ENCODE measurements at places on chromosomes 1 and 21. TPM values are rescaled to one million over a fixed set of nuclear protein-coding genes. Genes with fewer than 3 reads are reported as not detected.

DNA sequence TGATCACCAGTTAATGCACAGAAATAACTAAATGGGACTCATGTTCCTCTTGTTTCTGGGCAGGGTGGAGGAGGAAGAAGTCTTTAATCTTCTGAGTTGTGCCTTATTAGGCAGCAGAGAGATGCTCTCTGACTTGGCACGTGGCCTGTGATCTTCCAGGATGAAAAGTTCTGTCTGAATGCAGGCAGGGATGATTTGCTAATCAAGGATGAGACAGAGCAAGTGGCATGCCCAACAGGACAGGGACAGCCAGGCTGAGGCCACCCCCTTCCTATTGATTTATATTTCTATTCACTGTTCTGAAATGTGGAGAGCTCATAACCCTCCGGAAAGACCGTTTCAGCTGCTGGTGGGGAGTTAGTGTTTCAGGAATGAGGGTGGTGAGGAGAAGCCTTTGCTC is 477.8 kb upstream of the CAMK1G start:
- no peak for DNase-seq

- DNase-seq, result peak; percentile 47
Observed at GRCh38 chr1:67440339-67440738, 10.1 kb upstream of the SERBP1 start.

DNA sequence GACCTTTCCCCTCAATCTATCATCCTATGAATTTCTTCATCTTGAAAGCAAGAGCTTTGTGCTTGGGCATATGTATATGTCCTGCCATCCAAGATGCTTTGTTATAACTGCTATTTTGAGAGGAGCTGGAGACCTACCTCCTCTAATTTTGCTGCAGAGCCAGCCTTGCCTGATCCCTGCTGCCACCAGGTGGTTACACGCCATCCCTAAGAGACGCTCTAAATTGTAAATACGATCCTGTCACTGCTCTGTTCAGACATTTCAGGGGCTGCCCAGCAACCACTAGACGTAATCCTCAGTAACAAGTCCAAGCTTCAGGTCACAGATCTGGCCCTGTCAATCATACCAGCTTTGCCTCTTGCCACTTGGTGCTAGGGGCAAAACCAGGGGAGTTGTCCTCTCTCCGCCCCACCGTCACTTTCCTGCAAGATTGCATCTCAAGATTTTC is 32.9 kb downstream of the GPA33 start:
- DNase-seq, result peak; percentile 34

GRCh38 chr1:179025975-179026812 is 500 bp downstream of the FAM20B start:
- peak; percentile 54 for DNase-seq

GRHL3 gene
- total RNA-seq, result not detected

SIM2 gene
- 0.05 TPM for total RNA-seq

GRCh38 chr21:21187579-21187978 is 189.4 kb downstream of the NCAM2 start:
- DNase-seq, result no peak

OR2T27 gene
- not detected for total RNA-seq

DNA sequence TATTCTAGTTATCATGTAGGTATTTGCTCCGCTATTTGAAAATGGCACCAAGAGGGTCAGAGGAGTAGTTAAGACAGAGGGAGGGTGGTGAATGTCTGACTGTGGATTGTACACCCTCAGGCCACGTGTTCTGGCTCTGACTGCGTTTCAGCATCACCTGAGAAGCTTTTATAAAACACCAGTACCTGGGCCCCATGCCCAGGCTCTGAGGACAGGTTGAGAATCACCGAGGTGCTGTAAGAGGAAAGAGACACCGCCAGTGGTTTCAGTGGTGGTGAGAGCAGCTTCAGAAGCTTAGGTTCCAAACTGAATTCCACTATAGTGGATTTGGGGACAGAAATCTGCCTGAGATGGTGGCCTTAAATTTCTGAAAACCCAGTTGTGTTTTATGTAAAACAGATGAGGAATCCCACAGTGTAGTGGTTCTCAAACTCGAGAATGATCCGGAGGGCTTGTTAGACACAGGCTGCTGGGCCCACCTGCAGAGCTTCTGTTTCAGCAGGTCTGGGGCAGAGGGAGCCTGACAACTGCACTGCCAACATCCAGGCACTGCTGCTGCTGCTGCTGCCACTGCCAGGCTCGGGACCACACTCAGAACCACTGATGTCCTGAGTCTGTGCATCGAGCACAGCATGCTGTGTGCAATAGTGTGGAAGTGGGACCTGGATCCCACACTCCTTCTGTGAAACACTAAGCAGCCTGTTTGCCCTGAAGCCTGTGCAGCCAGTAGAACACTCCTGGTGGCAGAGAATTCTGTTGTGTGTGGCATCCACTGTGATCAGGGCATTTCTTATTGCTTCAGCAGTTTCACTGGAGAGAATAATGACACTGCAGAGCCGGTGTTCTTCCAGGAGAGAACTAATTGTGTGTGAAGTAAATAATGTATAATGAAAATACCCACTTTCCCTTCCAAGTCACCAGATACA is 98.7 kb downstream of the SUSD4 start:
- no peak for DNase-seq

RGS8 gene
- total RNA-seq, result not detected

GCSAML gene
- not detected for total RNA-seq

GRCh38 chr1:180158149-180159147 is 3.8 kb downstream of the QSOX1 start:
- DNase-seq, result no peak

SLC1A7 gene
- not detected for total RNA-seq

- DNase-seq, result no peak
Observed at GRCh38 chr1:10738061-10739058, 58.1 kb downstream of the CASZ1 start.

- no peak for DNase-seq
Observed at GRCh38 chr1:71650119-71650518, 569.3 kb upstream of the ZRANB2 start.

GRCh38 chr1:110785612-110786011 is 87.3 kb upstream of the CD53 start:
- no peak for DNase-seq

GRCh38 chr1:168164771-168165170 is 14.0 kb upstream of the TIPRL start:
- DNase-seq, result no peak

DNA sequence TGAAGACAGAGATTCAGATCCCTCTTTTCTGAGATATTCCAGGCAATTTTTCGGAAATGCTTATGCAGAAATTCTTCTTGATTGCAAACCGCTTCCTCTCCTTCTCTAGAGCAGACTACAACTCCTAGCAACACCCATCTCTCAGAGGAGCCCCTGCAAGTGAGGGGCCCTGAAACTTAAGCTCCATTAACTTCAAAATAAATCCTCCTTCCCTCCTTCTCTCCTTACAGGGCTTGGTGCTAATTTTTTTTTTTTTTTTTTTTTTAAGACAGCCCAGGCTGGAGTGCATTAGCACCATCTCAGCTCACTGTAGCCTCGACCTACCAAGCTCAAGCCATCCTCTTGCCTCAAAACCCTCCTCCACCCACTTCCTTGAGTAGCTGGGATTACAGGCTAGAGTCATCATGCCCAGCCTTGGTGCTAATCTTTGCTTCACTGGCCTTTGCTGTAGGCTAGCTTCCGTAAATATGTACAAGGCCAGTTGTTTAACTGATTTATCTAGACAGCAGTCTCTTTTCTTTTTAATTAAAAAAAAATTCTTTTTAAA is 30.2 kb upstream of the SFPQ start:
- DNase-seq, result no peak

GRCh38 chr1:219105893-219106292 is 67.8 kb upstream of the LYPLAL1 start:
- no peak for DNase-seq

GRCh38 chr1:209319549-209319948 is 264.0 kb upstream of the CAMK1G start:
- no peak for DNase-seq

DNA sequence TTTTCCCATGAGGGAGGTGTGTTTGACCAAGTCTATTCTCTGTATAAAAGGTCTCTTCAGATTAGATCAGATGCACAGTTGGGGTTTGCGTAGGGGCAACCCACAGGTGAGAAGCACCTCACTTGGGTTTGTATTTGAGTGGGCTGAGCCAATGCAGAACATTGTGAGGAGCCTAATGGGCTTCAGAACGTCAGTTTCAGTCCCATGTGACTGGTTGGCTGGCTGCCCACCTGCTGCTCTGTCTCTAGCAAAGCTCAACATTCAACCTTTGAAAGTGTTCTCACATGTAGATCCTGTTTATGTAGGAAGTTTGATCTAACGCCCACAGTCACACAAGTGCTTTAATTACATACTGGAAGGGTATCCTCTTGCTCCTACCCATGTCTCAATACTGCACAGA is 105.5 kb downstream of the FASLG start:
- DNase-seq, result peak; percentile 58

GRCh38 chr1:32195972-32196823 is 4.2 kb upstream of the CCDC28B start:
- no peak for DNase-seq

DNA sequence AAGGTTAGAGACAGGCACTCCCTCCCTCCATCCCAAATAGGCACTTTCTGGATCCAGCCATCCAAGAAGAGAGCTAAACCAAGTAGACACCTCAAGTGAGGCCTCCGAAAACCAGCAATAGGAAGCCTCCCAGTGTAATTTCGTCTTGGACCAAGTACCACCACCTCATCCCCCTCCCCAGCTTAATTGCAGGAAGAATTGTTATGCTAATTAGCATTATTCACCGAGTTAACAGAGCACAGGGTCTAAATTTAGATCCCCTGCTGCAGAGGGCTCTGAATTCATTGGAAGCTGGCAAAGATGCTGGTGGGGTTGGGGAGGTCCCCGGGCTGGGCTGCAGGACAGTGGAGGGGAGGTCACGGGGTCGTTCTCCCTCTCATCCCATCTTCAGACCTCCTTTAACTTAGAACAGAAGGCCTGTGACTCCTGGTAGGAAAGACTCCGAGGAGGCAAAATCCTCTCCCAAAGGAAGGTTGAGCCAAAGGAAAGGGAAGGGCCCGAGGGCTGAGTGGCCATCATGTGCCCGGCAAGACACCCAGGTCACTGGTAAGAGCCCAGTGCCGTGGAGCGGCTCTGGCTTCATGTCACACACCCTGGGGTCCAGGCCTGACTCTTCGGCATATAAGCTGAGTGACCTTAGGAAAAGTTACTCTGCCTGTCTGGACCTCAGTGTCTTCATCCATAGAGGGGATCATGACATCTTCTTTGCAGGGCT is 209.2 kb upstream of the GRIK3 start:
- DNase-seq, result no peak

DNA sequence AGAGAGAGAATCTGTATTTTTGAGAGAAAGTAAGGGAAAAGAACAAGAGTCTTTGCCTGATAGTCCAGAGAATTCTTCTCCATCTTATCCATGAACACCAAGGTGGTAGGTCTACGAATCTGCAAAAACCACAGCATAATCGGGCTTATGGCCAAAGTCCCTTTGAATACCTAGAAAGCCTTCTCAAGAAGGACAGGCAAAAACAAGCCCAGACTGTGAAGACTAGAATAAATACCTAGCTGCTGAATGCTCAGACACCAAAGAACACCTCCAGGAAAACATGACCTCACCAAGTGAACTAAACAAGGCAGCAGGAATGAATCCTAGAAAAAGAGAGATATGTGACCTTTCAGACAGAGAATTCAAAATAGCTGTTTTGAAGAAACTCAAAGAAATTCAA is 79.2 kb downstream of the HFM1 start:
- DNase-seq, result no peak

DNA sequence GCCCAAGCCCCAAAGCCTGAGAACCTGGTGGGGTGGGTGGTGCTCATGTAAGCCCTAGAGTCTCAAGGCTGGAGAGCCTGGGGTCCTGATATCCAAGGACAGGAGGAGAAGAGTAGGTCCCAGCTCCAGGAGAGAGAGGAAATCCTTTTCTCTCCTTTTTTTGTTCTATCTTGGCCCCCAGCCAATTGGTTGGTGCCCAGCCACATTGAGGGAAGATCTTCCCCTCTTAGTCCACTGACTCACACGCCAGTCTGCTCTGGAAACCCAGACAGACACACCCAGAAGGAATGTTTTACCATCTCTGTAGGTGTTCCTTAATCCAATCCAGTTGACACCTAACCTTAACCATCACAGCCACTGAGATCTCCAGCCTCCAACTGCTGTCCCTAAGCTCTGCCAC is 16.2 kb upstream of the LIN9 start:
- DNase-seq, result no peak

FCRL6 gene
- not detected for total RNA-seq

- DNase-seq, result no peak
Observed at GRCh38 chr1:238690415-238690814, 696.0 kb upstream of the CHRM3 start.

MYBPH gene
- not detected for total RNA-seq
